ENCODE measurements at places on chromosomes 7 and 10. TPM values are rescaled to one million over a fixed set of nuclear protein-coding genes. Genes with fewer than 3 reads are reported as not detected.

CUL1 gene
- total RNA-seq: 50.2 TPM

TDRD1 gene
- 0.50 TPM for total RNA-seq

BHLHA15 gene
- not detected for total RNA-seq

EBF3 gene
- total RNA-seq: 16.5 TPM

PCLO gene
- total RNA-seq: 0.33 TPM

DLX6 gene
- total RNA-seq: not detected

FANK1 gene
- total RNA-seq: 1.3 TPM
